AG08395 (cell line): ENCODE measurements at places on chromosomes 1 and 21.

- no peak for DNase-seq
Measured at GRCh38 chr1:37069406-37069805, 35.1 kb upstream of the GRIK3 start.

DNA sequence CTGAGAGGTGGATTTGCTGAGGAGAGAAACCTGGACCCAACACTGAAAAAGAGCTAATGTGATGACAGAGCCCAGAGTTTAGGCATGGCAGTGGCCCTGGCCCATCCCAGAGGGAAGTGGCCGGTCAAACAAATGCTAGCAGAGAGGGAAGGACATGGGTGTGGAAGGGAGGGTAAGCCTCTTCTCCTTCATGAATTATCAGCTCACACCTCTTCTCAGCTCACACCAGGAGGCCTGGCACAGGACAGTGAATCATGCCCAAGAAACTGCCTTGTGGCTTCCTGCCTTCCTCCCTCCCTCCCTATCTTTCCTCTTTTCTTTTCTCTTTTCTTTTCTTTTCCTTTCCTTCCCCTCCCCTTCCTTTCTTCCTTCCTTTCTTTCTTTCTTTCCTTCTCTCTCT lies 1.3 kb upstream of the SPRR3 start:
- DNase-seq, result no peak

- no peak for DNase-seq
Measured at GRCh38 chr1:47596328-47596727, 158.5 kb downstream of the FOXD2 start.

DNA sequence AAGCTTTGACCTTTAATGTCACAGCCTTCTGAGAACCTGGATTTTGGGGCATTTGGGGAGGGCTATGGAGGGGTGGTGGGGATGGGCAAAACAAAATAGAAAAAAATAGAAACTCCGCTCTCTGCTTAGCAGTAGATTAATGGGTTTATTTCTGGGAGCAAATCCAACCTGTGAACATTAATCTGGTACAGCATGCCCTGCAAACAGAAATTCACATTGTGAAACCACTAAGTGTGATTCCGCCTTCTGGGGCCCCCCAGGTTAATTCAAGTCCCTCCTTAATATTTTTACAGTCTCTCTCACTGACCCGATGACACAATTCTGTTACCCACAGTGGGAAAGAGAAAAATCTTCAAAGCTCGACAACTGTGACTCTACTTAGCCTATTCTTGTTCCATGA lies 76.4 kb downstream of the TIAM1 start:
- no peak for DNase-seq

DNA sequence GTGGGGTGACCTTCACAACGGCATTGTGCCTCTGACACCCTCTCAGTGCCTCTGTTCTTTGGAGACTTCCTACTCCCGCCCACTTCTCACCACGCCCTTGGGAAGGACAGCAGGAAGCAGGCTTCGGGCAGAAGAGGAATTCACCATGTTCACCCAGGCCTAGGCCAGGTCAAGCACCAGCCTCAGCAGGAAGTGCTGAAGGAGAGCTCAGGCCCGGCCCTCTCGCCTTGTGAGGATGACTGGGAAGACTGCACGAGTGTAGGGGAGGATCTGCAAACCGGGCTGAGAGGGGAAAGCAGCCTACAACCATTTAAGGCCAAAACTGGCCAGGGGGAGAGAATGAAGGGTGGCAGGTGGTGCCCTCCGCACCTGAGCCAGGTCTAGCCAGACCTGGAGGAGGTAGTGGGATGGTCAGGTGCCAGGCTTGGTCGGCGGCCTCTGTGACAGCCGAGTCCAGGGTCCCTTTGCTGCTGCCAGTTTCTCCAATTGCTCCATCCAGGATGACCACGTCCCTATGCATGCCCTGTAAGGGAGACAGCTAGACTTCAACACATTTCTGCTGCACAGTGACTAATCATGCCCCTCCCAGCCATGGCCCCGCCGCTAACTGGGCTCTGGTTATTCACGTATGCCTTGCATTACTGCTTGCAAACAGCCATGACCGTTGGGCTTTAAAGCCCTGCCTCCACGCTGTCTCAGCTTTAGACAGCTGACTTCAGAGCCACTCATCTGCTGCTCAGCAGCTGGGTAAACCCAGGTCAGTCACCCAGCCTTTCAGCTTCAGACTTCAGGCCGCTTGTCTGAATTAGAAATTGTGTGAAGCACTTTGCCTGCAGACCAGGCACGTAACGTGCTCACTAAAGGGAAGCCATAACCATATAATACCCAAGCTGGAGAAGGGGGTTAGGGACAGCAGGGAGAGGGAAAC lies 8.9 kb downstream of the MRTO4 start:
- DNase-seq, result peak; percentile 96

GRCh38 chr1:12078938-12079861 lies 16.1 kb downstream of the TNFRSF8 start:
- DNase-seq, result peak; percentile 72

DNA sequence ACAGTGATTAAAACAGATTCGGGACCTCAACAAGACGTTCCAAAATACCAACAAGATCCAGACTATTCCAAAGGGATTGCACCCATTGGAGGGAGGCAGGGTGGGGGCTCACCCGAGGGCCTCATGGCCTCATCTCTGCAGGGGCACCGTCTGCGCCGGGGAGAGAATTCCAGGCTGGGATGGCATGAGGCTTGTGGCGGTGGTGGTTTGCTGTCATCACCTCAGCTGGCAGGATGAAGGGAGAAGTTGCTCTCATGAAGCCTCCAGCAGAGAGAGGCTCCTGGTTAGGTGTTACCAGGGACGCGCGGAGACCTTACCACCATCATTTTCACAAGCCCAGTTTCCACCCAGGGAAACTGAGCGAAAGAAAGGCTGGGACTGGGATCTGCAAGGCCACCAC lies 6.7 kb upstream of the PDPN start:
- DNase-seq, result no peak

DNA sequence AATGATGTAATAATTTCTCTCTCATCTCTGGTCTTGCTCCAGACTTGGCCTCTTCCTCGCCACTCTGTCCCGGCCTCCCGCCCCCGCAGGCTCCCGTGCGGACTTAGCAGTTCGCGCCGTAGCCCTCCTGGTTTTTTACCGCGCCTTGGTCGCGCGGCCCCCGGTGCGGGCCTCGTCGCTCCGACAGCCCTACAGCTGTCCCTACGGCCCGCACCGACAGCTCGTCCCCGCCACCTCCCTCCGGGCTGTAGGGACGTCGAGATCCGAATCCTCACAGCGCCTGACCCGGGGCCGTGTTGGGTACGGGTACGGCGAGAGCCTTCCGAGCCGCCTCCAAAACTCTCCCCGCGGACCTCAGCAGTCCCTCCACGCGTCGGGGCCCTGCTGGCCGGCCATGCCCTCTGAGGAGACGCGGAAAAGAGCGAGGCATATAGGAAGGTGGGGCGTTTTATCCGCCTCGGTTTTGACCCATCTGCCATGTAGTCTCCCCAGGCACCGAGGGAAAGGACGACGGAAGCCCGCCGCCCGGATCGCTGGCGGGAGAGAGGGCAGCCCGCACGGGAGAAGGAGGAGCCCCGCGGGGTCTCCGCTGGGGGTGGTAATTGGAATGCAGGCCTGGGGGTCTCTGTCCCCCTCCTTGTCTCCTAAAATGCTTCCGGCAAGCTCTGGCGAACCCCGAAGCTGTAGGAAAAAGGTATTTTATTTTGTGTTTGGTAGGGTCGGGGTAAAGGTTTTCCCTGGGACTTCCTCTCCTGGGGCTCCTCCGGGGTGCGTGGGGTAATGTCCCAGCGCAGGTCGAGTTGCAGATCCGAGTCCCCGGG lies 3.3 kb downstream of the LHX4 start:
- DNase-seq, result no peak

DNA sequence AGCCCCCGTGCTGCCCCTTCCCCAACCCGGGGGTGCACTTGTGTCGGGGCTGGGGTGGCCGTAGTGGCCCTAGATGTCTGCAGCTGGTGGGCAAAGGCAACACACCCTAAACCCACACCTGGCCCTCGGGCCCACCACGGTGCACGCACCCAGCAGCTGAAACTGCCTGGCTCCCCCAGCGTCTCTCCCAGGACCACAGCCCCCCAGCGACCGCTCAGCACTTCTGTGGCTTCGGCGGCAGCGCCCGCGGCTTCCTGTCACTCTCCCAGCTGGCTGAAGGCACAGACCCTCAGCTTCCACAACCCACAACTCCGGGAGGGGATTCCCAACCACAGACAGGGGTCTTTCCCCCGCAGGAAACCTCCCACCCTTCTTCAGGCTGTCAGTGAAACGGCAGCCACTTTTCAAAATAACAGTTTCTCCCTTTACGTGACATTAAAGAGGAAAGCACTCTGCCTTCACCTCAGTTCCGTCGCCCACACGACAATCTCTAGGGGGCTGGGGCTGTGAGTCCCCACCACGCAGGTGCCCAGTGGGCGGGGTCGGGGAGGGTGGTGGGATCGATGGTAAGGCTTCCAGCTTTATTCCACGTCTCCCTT lies 40.7 kb upstream of the COL6A2 start:
- no peak for DNase-seq

GRCh38 chr1:89975540-89976125 lies 19.3 kb upstream of the ZNF326 start:
- no peak for DNase-seq

DNA sequence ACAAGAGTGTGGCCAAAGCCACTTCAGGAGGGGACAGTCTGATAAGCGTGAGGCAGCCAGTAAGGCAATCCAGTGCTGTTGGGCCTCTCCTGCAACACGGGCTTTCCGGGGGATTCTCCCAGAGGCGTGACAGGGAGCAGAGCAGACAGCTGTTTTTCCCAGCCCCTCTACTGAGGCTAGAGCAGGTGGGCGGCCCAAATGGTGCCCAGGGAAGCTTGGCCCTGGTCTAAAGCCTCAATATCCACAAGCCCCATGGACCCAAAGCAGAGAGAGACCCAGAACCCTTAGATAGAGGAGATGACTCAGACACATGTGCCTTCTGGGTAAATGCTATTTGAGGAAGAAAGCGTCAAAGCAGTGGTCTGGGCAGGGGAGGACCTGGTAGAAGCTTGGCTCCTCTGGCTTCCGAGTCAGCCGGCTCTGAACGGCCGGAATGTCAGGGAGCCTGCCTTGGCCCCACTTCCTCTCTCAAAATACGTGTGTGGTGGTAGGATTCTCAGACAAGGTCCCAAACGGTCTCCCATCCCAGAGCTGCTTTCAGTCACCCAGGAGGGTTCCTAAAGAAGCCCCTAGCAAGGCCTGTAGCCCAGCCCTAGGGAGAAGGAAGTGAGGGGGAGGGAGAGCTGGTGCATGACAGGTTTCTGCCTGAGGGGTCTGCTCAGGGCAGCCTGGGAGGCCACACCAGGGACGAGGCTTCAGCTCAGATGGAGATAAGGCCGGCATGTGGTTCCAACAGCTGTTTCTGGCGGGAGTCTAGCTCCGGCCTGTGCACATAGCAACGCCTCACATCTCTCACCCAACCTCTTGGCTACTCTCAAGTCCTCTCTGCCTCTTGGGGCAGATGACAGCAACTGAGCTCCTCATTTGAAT lies 28.8 kb downstream of the PIK3C2B start:
- DNase-seq, result no peak

- DNase-seq, result no peak
Measured at GRCh38 chr1:39849203-39849602, 34.1 kb downstream of the TRIT1 start.

- no peak for DNase-seq
Measured at GRCh38 chr1:68271596-68271995, 39.3 kb upstream of the WLS start.

- no peak for DNase-seq
Measured at GRCh38 chr1:168903237-168903830, 174.3 kb upstream of the DPT start.

- DNase-seq, result peak; percentile 74
Measured at GRCh38 chr1:29383746-29384371, 147.5 kb downstream of the PTPRU start.

DNA sequence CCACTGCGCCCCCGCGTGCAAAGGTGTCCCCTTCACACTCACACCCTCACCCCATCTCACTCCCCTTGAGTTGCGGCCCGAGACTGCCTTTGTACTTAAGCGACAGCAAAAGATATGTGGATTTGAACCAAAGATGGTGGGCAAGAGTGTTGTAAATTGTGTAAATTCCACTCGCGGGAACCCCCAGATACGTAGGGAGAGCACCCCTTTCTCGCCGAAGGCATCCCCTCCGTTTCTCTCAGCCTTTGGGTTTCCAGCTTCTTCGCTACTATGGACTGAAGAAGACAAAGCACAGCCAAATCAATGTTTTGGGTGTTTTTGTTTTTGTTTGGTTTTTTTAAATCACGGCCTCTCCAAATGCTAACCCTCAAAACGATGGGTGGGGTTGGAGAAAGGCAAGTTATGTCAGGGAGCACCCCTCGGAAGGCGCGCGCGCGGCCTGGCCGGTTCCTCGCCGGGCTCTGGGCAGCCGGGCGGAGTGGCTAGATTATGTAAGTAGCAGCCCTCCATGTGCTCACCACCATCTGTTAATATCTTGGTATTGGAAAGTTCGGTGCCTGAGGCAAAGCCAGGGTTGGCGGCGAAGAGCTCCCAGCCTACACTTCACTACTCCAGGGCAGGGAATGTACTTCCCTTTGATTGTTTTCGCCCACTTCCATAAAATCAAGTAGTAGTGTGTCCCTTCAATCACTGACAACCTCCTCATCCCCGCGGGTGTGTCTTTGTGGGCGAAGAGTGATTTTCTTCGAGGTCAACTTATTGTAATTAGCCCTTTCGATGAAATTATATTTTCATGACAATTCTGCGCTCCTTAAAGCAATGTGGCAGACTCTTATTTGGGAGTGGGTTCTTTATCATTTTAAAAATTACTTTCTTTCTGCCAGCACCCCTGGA lies 4.0 kb upstream of the PROX1 start:
- DNase-seq, result no peak

DNA sequence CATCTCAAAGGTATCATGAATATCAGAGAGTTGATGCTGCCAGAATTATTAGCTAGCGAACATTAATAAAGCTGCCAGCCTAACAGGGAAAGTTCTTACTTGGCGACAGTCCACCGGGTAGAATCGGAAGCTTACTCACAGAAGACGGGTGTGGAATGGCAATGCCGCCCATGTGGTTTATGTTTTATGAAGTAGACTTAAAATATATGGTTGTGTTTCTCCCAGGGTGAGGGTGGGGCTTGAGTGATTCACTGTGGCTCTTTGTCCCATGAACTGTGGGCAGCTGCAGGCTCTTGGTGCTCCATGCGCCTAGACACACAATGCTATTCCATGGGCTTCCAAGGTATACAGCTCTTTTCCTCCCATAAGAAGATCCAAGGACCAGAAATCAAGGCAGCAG lies 162.7 kb downstream of the PIGK start:
- DNase-seq, result no peak

DNA sequence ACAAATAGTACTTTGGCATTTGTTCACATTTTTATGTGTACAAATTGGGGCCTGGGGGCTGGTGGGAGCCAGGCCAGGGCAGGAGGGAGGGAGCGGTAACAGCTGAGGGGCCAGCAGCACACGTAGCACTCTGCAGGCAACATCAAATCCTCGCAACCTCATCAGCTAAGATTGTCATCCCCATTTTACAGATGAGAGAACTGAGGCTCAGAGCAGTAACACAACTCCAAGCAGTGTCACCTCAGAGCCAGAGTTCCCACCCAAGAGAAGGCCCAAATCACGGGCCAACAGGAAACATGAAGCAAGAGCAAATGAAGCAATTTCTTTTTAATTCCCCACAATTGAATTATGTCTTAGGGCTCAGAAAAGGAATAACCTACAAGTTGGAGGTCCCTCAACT lies 14.1 kb downstream of the IFFO2 start:
- no peak for DNase-seq

GRCh38 chr1:167659881-167660280 lies 29.8 kb downstream of the RCSD1 start:
- DNase-seq, result no peak
